Endothelial cell (in vitro differentiated cells): ENCODE measurements at places on chromosomes 4 and X.

DNA sequence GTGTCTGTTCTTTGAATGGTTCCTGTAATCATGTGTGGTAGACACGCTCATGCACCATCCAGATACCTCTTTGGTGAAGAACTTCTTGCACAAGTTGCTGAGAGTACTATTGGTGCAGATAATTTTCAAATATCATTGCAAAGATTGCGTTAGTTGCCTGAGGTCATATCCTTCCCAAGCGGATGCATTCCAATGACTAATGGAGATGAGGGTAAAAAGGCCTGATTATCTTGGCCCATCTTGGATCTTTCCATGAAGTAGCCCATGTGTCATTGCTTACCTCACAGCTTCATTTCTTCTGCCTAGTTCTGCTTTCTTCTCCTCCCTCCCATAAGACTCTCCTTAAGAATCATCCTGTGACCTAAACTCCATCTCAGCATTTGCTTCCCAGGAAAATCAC is 384.9 kb upstream of the CNKSR2 start:
- DNase-seq: no peak

GRCh38 chr4:176270669-176271068 is 1.6 kb upstream of the ASB5 start:
- no peak for DNase-seq

- no peak for DNase-seq
These were observed 909.2 kb upstream of the PRKX start for GRCh38 chrX:4622486-4623167.

- no peak for DNase-seq
These were observed 323.9 kb upstream of the PRPS2 start for GRCh38 chrX:12467321-12467720.

GRCh38 chr4:3266076-3266475 is 17.1 kb downstream of the MSANTD1 start:
- no peak for DNase-seq

- peak; percentile 43 for DNase-seq
These were observed 16.4 kb downstream of the SMIM10L2A start for GRCh38 chrX:135437867-135438733.

GRCh38 chrX:13263560-13264251 is 56.1 kb downstream of the ATXN3L start:
- DNase-seq: no peak

GRCh38 chr4:104772849-104773248 is 278.2 kb upstream of the CXXC4 start:
- DNase-seq: no peak

GRCh38 chrX:23482561-23482960 is 147.9 kb downstream of the PTCHD1 start:
- no peak for DNase-seq

DNA sequence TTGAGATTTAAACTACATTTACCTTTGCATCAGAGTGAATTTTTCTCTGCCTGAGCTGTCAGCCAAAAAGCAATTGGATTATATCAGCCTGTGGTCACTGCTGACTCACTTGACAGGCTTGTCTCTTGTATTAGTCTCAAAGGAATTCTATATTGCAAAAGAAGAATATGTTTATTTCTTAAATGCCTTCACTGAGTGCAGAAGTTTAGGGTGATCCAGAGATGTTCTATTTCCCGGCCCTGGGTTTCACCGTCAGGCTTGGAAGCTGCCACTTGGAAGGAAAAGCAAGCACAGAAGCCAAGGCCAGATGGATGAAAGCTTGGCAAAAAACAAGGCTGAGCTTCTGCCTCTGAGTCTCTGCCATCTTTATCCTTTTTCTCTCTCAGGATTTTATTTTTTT is 80.9 kb downstream of the FAM114A1 start:
- DNase-seq: no peak

- DNase-seq: no peak
These were observed 149.3 kb upstream of the TENM3 start for GRCh38 chr4:182093935-182094334.

- no peak for DNase-seq
These were observed 237.5 kb downstream of the HNRNPD start for GRCh38 chr4:82136161-82136801.

DNA sequence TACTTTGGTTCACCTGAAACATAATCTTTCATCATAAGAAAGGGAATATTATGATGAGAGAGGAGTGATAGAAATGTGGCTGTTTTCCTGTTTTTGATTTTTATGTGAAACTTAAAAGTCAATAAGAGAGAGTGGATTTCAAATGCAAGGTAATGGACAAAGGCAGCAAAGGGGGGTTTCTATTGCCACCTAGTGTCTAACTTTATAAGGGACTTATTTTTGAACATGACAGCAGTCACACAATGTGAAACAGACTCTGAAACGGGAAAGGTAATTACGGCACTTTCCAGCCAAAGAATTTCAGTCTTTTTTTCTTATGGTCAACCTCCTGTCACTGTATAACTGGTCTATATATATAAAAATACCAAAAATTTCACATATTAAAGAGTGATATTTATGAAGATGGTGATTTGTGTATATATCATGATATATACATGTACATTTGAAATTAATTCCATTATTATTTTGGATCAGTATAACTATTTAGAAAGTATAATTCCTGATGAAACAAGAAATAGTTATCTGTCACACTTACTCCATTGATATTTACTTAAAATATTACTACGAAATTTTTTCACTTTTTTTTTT is 127.1 kb downstream of the FBXO8 start:
- DNase-seq: no peak

DNA sequence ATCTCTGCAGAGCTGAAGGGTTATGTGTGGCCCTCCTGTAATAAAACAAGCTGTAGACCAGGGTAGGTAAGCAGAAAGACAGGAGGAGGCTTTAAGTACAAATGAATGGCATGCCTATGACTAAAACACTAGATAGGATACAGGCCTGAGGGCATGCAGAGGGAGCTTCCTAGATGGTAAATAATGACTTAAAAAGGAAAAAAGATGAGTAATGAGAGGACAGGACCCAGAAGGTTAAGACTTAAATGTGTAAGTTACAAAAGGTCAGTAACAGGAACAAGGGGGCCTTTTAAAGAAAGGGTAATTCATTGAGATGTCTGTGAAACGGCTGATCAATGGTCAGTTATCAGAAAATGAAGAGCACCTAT is 194.8 kb downstream of the SOWAHB start:
- no peak for DNase-seq
